Activated T-cell treated with anti-CD3 and anti-CD28 coated beads, Interleukin-2, amount 50 U/mL, for 4 hours (primary cell): ENCODE measurements at places on chromosomes 7 and 10. TPM values are rescaled to one million over a fixed set of nuclear protein-coding genes. Genes with fewer than 3 reads are reported as not detected.

Gene CTAGE4
- total RNA-seq = 0.61 TPM

Gene SH2B2
- 2.3 TPM for total RNA-seq

Gene AKR1E2
- total RNA-seq = 5.2 TPM

Gene PLAU
- 0.84 TPM for total RNA-seq

Gene NUTM2B
- 0.33 TPM for total RNA-seq

Gene HYAL4
- total RNA-seq = not detected

Gene ADRB1
- 0.05 TPM for total RNA-seq

Gene MNX1
- total RNA-seq = not detected

Gene SAP25
- total RNA-seq = 8.1 TPM

Gene ITGB8
- total RNA-seq = 0.19 TPM

Gene RFC2
- 71.4 TPM for total RNA-seq

Gene ZCWPW1
- 4.2 TPM for total RNA-seq

Gene CTAGE15
- total RNA-seq = not detected

Gene CALU
- total RNA-seq = 47.7 TPM

Gene MRPL32
- total RNA-seq = 106 TPM

Gene ASB10
- not detected for total RNA-seq

DNA sequence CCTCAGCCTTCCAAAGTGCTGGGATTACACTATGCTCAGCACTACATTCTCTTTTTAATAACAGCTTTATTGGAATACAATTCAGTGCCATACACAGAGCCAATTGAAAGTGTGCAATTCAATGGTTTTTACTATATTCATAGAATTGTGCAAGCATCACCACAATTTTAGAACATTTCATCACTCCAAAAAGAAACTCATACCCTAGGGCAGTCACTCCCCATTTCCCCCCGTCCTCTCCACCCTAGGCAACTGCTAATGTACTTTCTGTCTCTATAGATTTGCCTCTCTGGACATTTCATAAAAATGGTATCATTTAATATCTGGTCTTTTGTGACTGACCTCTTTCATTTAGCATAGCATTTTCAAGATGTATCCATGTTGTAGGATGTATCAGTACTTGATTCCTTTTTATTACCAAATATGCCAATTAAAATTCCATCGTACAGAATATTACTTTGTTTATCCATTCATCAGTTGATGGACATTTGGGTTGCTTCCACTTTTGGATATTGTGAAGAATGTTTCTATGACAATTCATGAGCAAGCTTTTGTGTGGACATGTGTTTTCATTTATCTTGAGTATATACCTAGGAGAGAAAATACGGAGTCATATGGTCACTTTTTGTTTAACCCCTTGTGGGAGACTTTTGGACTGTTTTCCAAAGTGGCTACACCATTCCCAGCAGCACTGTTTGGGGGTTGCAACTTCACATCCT, 6.3 kb upstream of the XPNPEP1 start:
- DNase-seq = no peak

GRCh38 chr7:123935436-123936381, 10.7 kb downstream of the SPAM1 start:
- DNase-seq = no peak

DNA sequence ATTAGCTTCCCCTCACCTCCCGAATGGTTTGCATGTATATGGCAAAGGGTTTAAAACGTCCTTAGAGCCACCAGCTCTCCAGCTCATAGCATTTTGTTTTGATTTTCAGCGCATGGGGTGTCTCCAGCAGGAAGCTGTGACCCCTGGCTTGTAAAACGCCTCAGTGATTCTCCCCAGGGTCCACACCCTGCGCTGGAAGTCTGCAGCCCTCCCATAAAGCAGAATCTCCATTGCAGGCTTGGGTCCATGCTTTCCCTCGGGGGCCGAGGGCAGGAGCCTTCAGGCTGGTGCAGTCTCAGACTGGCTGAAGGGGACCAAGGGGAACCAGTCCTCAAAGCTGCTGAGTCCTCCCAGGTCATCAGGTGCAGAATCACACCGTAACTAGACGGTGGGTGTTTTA, 109.7 kb downstream of the VIPR2 start:
- no peak for DNase-seq

GRCh38 chr7:144995495-144995894, 159.6 kb upstream of the TPK1 start:
- DNase-seq = no peak

DNA sequence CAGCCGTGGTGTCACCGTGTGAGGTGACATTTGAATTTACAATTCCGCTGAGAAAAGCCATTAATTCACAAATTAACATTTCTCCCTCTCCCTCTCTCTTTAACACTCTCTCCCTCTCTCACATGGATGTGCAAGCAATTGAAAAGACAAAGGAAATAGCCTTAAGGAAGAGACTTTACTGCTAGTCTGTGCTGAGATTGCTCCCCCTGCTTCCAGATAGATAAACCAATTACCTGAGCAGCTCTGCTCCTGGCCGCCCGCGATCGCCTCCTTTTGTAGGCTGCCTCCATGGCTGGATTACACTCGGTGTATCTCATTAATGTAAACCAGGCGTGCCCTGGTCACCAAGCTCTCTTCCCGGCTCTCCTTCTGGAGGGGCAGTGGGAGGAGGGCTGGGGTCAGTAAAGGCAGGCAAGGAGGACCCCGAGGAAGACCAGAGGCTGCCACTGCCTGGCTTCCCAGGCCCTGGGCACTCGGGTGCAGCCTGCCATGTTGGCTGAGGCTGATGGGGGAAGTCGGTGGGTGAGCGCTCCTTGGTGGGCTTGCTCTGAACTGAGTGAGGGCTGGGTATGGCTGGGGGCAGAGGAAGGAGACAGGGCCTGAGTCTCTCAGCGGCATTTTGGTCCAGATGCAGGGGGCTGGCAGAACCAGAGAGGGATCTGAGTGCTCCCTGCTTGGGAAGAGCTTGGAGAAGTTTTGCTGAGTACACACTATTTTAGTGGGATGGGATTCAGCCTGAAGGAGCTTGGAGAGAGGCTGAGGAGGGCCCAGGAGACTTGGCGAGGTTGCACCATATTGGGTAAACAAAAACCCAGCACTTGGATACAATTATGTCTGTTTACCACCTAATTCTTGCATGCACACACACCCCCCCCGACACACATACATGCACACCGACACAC, 42.9 kb downstream of the PAX2 start:
- DNase-seq = no peak

- DNase-seq = no peak
These were observed 56.6 kb upstream of the IL6 start for GRCh38 chr7:22670422-22670815.

GRCh38 chr7:121023683-121024511, 35.4 kb downstream of the CPED1 start:
- no peak for DNase-seq

DNA sequence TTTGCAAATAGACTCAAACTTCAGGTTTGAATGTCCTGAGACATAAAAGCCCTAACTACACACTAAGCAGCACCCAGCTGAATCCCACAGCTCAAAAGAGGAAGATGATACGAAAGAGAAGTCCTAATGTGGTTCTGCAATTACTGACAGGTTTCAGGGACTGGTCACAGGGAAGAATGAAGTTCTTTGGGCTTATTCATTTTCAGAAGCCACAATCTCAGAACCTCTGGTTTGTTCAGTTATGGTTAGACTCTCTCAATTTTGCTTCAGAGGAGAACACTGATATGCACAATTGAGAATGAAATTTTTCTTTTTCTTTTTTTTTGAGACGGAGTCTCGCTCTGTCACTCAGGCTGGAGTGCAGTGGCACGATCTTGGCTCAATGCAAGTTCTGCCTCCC, 94.6 kb upstream of the FAM180A start:
- DNase-seq = no peak

GRCh38 chr10:49139846-49140195, 6.0 kb upstream of the FAM170B start:
- no peak for DNase-seq

GRCh38 chr10:59631237-59631636, 78.4 kb downstream of the SLC16A9 start:
- no peak for DNase-seq

DNA sequence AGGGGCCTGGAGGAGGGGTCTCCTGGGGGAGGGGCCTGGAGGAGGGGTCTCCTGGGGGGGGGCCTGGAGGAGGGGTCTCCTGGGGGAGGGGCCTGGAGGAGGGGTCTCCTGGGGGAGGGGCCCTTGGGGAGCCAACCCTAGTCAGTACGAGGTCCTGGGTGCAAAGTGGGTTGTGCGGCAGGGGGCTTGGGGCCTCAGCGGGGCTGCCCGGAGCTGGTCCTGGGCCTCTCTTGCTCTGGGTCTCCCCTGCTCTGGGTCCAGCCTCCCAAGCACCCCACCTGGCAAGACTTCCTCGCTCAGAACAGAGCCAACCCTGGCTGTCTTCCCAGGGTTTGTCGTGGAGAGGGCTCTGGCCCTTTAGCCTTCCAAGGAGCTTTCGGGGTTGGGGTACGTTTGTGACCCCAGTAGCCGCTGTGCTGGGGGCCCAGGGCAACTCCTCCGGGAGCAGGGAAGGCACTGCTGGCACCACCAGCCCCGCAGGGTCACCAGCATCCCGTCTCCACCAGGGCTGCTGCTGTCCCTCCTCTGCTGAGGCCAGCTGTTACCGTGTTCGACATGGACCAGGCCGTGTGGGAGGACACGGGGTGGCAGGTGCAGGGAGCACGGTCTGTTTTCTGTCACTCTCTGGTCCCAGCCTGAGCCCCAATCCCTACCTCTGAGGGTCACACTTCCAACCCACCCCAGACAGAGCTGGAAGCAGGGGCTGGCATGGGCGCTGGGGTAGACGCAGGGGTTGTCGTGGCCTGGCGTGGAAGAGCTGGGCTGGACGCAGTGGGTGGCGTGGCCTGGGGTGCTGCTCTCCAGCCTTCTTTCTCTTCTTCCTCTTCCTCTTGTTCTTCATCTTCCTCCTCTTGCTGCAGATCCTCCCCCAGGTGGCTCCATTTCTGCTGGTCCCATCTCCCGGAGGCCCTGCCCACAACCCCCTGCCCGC, 22.8 kb downstream of the PWWP2B start:
- no peak for DNase-seq

DNA sequence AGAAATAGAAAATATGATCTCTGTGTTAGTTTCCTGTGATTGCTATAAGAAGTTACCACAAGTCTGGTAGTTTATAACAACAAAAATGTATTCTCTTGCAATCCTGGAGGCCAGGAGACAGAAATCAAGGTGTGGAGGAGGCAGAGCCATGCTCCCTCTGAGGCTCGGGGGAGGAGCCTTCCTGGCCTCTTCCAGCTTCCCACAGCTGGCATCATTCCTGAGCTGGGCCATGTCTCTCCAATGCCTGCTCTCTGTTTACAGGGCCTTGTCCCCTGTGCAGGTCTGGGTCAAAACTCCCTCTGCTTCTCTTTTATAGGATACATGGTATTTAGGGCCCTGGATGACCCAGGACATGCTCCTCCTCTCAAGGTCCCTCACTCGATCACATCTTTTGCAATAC, 81.3 kb upstream of the RET start:
- DNase-seq = no peak

GRCh38 chr7:47056731-47057130, 525.2 kb downstream of the TNS3 start:
- DNase-seq = no peak

- DNase-seq = no peak
These were observed 207.0 kb downstream of the JAZF1 start for GRCh38 chr7:27973625-27974024.

DNA sequence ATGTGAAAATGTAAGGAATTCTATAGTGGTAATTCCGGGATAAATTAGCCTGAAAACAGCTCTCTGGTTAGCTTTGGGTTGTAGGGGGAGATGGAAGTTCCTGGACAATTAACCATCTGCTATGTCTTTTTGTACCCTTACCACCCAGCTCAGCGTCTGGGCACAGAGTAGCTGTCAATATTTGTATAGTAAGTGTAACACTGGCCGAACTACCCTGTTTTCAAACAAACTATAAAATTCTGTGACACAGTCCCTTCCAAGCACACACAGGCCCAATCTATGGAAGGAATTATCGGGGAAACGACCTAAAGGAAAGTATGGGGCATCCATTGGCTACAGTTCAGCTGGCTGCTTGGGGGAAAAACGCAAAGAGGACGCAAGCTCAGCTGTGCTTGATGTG, 869 bp upstream of the LHFPL3 start:
- no peak for DNase-seq

DNA sequence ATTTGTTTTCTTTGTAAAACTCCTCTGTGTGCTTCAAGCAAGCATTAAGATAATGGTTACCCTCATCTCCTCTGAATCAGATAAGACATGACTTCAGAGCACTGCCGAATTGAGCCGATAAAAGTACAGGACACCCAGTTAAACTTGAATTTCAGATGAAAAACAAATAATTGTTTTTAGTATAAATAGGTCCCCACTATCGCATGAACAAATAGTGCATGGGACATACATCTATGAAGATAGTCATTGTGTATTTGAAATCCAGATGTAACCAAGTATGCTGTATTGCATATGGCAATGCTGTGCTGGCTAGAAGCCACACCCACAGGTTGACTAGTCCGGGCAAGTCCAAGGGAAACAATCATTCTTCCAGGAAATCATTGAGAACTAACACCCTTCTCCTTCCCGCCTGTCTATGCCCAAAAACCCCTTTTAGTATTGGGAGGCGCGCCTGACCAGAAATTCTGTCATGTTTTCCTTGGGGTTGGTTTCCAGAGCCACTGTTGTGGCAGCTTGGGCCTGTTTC, 12.6 kb upstream of the FGFR2 start:
- DNase-seq = no peak

DNA sequence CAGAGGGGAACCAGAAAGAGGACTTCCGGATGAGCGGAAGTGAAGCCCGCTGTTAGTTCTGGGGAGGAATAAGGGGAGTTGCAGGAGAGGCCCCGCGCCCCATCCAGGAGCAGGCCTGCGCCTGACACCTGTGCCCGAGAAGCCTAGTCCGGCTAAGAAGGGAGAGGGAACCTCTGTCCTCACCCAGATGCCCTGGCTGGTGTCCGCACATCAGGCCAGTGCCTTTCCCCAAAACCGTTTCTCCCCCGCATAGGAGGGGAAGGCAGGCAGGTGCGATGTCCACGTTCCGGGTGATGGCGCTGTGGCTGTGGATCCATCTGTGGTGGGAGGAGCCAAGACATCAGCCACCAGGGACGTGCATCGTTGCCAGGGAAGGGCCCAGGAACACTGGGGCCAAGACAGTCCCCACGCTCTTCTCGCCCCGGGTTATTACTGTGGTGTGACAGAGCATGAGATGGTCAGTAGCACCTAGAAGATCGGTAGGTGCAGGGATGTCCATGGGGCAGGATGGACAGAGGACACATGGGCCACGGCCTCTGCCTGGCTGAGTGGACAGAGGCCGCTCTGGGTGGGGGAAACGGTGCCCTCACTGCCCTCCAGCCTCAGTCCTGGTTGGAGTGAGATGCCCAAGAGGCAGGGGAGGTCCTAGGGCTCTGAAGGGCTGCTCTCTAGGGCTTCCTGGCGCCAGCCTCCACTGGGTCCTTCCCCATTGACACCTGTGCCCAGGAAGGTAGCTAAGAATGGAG, 262.7 kb downstream of the CELF2 start:
- DNase-seq = no peak

- no peak for DNase-seq
These were observed 123.0 kb upstream of the TNS3 start for GRCh38 chr7:47704936-47705335.

DNA sequence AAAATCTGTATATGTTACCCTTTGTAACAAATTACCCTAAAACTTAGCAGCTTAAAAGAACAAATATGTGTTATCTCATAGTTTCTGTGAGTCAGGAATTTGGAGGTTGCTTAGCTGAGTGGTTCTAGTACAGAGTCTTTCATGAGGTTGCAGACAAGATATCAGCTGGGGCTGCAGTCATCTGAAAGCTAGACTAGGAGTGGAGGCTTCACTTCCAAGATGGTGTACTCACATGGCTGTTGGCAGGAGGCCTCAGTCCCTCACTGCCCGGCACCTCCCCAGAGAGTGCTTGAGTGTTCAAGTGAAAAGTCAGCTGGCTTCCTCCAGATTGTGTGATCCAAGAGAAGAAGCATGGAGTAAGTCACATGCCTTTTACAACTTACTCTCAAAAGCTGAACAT, 16.9 kb upstream of the GGCT start:
- no peak for DNase-seq

GRCh38 chr10:117609095-117609795, 66.7 kb downstream of the EMX2 start:
- no peak for DNase-seq
